GM23248 (cell line): ENCODE measurements at places on chromosomes 7 and 10. TPM values are rescaled to one million over a fixed set of nuclear protein-coding genes. Genes with fewer than 3 reads are reported as not detected.

The PPP1R3C gene
- 193 and 238 TPM in 2 replicates for total RNA-seq

GRCh38 chr10:64468219-64468618 is 947.0 kb downstream of the REEP3 start:
- DNase-seq, result no peak

The PGAM1 gene
- total RNA-seq, result 1,144 and 1,237 TPM in 2 replicates

The SH2B2 gene
- 0.86 and 7.1 TPM in 2 replicates for total RNA-seq
